ENCODE measurements at places on chromosomes 5 and 9.

GRCh38 chr9:33042473-33042872 is 17.4 kb downstream of the DNAJA1 start:
- DNase-seq: no peak

- DNase-seq: no peak
Measured at GRCh38 chr9:125241863-125242739, 958 bp upstream of the HSPA5 start.

DNA sequence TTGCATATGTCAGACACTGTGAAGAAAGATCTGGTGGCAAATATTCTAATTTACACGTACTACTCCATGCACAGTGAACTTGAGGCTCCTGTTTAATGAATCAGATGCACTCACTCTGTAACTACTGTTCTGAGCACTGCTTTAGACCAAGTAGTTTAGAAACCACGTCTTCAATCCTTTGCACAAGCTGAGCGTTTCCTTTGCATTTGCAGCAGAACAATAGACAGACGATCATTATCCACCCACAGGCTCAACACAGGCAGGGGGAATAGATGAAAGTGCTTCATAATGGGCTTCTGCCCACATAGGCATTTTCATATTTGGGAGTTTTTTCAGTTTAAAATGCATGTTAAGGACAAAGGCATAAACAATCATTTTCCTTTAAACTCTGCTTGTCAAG is 423.3 kb upstream of the ADAMTS16 start:
- no peak for DNase-seq

DNA sequence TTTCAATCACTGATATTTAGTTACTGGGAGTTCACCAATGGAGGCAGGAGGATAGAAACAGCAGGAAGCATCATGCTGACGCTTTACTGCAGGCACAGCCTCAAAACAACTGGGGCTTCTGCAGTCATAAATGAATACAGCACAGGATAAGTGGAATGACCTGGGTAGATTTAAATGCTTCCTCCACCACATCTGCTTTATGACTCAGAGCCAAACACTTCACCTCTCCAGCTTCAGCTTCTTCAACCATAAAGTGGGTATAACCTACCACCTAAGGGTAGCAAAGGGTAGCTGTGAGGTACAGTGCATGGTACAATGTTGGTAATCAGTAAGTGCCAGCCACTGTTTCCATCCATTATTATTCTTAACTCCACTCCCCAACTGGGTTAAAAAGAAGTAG is 28.4 kb downstream of the RASEF start:
- no peak for DNase-seq

GRCh38 chr5:147643142-147643541 is 133.3 kb upstream of the DPYSL3 start:
- DNase-seq: no peak

DNA sequence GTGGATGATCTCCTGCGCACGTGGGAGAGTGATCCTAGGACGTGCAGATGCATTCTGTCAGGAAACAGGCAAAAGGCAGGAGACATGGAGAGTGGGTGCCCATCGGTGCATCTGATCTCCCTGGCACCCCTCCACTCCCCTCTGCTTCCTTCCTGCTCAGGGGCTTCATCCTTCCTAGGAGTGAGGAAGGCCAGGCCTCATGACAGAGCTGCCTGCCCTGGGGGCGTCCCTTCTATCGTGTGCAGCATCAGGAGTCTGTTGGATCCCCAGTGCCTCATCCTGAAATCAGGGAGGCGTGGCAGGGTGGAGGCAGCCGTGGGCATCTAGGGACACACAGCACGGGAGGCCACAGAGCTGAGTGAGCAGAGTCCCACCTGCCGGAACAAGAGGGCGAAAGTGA is 30.1 kb downstream of the UBE2QL1 start:
- no peak for DNase-seq

DNA sequence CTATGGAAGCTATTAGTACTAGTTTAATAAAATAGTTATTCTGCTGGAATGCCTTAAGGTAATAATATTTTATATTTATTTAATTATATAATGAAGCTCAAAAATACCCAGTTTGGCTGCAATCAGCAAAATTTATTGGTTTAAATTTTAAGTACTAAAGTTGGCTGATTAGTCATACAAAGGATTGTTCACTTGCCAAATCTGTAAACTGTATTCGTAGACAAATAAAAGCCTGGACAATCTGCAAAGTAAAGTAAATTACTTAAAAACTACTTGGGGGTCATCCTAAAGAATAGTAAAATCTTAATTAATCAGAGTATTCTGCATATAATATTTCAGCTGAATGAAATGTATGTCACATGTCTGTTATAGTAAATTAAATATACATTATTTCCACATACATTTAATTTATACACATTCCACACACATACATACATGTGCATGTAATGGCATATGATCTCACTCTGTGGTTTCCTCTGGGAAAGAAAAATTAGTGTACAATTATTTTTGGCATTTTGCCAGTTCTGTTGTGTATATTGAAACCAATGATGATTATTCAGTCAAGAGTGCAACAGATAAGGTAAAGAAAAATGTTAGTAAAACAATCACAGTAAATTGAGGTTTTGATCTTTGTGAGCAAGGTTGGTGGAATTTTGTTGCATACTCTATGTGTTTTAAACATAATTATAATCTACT is 455.9 kb downstream of the CDH9 start:
- no peak for DNase-seq

GRCh38 chr5:114243281-114243971 is 118.4 kb upstream of the KCNN2 start:
- DNase-seq: peak; percentile 87

GRCh38 chr9:70561786-70562395 is 147.4 kb upstream of the KLF9 start:
- no peak for DNase-seq

GRCh38 chr5:155872629-155873220 is 454.2 kb upstream of the SGCD start:
- DNase-seq: no peak

DNA sequence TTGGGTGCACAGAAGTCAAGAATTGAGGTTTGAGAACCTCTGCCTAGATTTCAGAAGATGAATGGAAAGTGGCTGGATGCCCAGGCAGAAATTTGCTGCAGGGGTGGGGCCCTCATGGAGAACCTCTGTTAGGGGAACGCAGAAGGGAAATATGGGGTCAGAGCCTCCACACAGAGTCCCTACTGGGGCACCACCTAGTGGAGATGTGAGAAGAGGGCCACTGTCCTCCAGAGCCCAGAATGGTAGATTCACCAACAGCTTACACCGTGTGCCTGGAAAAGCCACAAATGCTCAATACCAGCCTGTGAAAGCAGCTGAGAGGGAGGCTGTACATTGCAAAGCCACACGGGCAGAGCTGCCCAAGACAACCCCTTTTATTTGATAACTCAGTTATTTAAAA is 383.5 kb downstream of the TLE4 start:
- DNase-seq: no peak

DNA sequence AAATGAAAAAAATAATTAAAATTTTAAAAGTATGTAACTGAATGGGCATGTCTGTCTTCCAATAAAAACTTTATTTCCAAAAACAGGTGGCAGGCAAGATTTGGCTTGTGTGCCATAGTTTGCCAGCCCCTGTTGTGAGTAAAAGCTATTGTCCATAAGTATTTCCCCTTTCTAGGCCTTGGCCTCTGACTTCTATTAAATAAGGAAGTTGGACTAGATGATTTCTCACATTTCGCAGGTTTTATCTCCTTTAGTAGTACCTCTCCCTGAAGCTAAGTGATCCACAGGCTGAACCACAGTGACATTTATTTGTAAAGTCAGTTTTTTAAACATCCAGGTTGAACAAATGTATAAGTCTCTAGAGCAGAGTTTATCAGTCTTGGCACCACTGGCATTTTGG is 41.3 kb downstream of the RECK start:
- no peak for DNase-seq

- DNase-seq: no peak
Measured at GRCh38 chr5:153447534-153447933, 42.9 kb upstream of the GRIA1 start.

GRCh38 chr5:135386886-135387628 is 12.0 kb downstream of the MACROH2A1 start:
- peak; percentile 71 for DNase-seq

DNA sequence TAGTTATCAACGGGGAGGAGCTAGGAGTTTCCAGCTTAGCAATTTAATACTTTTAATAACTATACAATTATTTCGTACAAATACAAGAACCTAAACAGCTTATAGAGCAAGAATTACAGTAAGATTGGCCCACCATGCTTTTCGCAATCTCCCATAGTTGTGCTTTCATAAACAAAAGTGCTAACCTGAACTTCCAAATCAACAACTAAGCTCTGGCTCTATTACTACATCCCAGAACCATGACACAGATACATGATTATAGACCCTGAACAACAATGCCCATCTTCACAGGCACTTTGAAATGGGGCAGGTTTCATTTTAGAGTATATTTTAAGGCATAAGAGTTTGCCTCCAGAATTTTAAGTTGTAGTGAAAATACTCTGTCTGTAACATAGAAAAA is 203.5 kb downstream of the DMRTA1 start:
- DNase-seq: no peak

GRCh38 chr5:53956196-53956595 is 354.2 kb downstream of the ARL15 start:
- no peak for DNase-seq

DNA sequence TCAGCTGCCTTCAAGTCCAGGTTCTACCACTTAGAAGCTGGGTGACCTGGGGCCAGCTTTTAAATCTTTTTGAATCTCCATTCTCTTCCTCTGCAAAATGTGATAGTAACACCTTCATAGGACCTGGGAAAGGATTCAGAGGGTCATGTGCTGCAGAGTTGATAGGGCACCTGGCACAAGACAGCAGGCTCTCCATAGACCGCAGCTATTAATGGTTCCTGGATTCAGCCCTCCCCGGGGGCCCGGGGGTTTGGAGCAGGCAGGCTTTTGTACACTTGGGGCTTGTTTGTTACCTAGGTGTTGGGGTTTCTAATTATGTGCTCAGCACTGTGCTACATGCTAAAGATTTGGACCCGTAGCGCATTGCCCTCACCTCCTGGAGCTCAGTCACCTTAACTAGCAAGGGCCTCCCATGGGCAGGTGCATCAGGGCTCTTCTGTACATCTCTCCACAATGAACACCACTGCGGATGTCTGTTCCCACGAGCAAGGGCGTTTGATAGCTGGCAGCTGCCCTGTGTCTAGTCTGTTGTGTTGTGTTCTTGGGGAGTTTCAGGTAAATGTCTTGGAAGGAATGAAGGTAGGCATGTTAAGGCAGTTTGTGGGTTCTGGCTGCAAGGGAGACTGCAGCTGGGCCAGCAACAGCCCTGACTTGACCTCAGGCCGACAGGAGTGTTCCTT is 12.1 kb downstream of the PRRC2B start:
- DNase-seq: no peak

GRCh38 chr5:60996368-60996767 is 51.4 kb downstream of the NDUFAF2 start:
- no peak for DNase-seq

DNA sequence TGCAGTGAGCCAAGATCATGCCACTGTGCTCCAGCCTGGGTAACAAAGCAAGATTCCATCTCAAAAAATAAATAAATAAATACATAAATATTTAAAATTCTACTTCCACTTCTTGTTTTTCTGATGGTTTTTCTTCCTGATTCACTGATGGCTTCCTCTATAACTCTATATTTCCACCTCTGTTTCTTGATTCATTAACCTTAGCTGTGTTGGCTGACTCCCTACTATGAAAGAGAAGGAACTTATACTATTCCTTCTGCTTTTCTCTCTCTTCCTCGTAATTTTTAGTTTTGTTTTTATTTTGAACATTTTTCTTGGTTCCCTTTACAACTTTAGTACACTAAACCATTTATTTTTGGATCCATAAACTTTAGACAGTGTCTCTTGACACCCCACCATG is 103.5 kb downstream of the MAMDC2 start:
- DNase-seq: no peak

GRCh38 chr5:111271885-111272284 is 47.7 kb downstream of the CAMK4 start:
- no peak for DNase-seq

- DNase-seq: no peak
Measured at GRCh38 chr5:118611332-118611945, 376.9 kb downstream of the DTWD2 start.

- DNase-seq: no peak
Measured at GRCh38 chr9:121328876-121329681, 41.0 kb downstream of the STOM start.

- peak; percentile 8 for DNase-seq
Measured at GRCh38 chr5:77390795-77391194, 101.3 kb downstream of the WDR41 start.

GRCh38 chr9:114503009-114503408 is 2.3 kb downstream of the WHRN start:
- no peak for DNase-seq

- no peak for DNase-seq
Measured at GRCh38 chr5:124280079-124280478, 466.4 kb downstream of the ZNF608 start.

DNA sequence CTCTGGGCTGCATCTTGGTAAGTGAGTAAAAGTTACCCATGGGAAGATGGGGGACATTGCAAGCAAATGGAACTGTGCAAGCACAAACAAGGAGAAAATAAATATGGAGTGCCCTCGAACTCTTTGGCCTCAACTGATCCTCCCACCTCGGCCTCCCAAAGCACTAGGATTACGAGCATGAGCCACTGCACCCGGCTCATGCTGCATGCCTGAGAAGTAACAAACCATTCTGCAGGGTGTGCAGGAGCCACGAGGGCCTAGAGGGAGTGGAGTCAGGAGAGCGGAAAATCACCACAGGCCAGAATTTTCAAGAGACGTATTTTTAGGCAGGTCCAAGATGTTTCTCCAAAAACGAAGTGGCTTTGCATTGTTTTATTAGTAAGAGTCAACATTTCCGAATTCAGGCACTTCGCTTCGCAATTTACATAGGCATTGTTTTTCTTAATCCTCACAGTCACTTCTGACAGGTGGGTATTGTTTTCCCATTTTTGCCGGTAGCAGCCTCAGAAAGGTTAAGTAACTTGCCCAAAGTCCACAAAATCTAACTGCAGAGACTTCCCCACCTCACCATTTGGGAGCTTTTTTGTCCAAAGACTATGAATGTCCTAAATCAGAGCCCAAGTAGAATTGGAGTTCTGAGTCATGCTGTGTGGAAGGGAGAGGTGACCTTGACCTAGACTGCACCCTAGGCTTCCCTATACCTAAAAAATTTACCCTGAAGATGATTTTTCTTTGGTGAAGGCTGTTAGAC is 230.2 kb downstream of the NR3C1 start:
- DNase-seq: no peak

GRCh38 chr5:149586708-149587318 is 5.5 kb downstream of the ARHGEF37 start:
- DNase-seq: no peak

DNA sequence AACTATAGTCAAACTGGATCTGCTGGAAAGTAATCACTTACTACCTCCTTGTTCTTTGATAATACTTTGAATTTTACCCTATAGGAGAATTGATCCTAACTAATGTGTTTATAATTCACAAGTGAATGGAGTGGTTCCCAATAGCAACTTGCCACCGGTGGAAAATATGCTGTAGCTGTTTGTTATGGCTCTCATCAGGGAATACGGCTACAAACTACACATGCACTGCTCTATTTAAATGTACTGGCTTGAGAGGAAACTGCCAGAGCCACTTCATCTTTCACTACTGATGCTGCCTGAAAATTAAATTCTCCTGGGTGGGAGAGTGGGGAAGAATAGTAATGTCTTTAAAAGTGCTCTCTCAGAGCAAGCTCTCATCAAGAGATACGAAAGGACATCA is 448.5 kb upstream of the GRAMD2B start:
- no peak for DNase-seq
